Transverse colon (tissue), 4 donors: ENCODE measurements at places on chromosomes 2 and 18.

GRCh38 chr2:136255648-136256461 lies 137.9 kb upstream of the CXCR4 start:
- no peak for DNase-seq

DNA sequence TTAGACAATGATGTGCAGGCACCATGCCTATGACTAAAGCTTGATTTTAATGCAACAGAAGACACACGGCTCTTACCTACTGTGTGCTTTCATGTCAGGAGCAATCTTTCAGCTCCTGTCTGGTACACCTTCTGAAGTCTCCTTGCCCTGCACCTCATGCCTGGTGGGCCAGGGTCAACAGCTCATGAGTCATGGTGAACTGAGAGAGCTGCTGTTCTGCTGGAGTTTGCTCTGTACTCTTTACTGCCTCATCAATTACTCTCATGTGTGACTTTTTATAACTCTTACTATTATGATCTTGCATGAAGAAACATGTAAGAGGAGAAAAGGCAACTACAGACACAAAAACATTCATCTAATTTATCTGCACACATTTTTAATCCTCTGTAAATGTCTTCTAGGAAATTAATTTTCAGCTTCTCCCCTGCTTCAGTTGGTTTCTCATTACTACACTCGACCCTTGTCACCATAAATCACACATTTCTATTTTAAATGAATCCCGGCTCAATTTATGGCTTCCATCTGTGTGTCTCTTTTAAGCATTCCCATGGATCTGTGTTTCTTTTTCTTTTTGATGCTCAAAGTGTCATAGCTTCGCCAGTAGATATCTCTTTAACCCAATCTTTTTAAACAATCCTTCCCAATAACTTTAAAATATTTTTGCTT lies 9.7 kb downstream of the SERPINB7 start:
- no peak for DNase-seq

DNA sequence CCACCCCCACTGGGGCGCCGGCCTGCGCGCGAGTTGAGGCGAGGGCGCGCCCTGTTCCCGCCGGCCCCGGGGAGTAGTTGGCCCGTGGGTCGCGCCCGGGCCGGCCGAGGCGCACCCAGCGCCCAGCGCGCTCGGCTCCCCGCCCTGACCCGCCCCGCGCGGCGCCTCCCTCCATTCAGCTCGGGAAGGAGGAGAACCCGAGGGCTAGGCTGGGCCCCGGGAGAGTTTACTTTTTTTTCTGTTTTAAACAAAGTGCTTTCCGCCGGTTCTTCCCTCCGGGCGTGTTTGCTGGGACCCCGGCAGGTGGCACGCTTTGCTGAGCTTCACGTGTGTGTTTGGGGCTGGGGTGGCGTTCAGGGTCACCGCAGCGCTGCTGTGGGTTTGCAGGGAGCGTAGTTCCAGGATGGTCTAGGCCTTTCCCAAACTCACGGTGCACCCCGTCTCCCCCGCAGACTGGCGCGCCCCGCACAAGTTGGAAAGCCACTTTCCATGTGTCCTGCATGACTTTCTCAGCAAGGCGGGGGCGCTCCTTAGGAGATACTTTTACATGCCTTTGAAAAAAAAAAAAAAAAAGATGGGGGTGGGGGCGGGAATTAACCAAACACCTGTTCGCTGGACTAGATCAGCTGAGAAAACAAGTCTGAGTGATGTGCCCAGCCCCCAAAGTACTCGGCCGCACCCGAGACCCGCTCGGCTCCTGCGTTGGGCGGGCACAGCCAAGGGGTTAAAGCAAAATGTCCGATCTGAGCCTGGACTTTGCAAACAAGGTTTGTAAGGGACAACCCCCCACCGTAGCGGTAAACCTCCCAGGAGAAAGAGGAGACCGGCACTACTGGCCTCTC lies 825 bp downstream of the ITGA6 start:
- DNase-seq = peak; percentile 79

- DNase-seq = no peak
Observed at GRCh38 chr2:15119722-15120175, 441.4 kb downstream of the NBAS start.

GRCh38 chr2:12194968-12195367 lies 448.5 kb downstream of the LPIN1 start:
- DNase-seq = no peak

GRCh38 chr2:140639628-140640027 lies 1491.2 kb downstream of the LRP1B start:
- no peak for DNase-seq

GRCh38 chr18:23547306-23547705 lies 39.0 kb downstream of the NPC1 start:
- no peak for DNase-seq

- no peak for DNase-seq
Observed at GRCh38 chr2:110829413-110830146, 97.2 kb downstream of the ACOXL start.

DNA sequence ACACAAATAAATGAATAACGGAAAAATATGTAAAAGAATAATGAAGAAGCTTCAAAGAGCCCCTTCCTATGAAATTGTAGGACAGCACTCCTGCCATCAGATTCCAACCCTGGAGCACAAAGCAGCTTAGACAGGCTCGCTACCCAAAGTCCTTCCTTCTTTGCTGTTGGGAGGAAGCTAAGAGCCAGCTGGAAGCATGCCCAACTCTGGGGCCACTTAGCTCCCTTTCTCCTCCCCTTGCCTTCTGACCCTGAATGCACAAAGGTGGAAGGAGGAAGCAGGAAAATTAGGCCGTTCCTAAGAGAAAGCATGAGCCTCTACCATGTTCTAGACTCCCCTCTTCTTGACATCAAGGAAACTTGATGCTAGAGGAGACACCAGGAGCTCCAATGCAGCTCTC lies 700.8 kb downstream of the RNF144A start:
- no peak for DNase-seq

DNA sequence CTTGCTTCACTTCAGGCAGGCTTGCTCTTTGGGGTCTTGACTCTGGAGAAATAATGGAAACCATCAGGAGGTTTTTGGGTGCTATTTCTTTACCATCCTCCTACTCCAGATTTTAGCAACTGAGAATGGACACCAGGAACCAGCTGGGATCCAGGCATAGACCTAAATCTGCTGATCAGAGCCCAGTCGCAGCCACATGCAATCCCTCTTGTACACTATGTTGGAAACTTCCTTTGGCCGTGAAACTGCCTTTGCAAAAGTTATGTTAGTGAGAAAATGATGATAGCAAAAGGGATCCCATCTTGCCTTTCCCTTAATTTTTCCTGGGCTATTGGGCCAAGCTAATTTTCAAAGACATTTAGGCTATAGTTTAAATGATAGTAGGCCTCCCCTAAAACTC lies 158.8 kb upstream of the ARL4C start:
- no peak for DNase-seq

GRCh38 chr2:44931198-44931780 lies 10.2 kb upstream of the SIX3 start:
- DNase-seq = no peak

- no peak for DNase-seq
Observed at GRCh38 chr18:41311571-41312547, 643.2 kb upstream of the PIK3C3 start.

- peak; percentile 12 for DNase-seq
Observed at GRCh38 chr2:120231564-120231973, 8.4 kb upstream of the TMEM185B start.

- no peak for DNase-seq
Observed at GRCh38 chr2:16393500-16394071, 272.0 kb downstream of the CYRIA start.

GRCh38 chr2:37877457-37878315 lies 47.4 kb upstream of the RMDN2 start:
- no peak for DNase-seq

DNA sequence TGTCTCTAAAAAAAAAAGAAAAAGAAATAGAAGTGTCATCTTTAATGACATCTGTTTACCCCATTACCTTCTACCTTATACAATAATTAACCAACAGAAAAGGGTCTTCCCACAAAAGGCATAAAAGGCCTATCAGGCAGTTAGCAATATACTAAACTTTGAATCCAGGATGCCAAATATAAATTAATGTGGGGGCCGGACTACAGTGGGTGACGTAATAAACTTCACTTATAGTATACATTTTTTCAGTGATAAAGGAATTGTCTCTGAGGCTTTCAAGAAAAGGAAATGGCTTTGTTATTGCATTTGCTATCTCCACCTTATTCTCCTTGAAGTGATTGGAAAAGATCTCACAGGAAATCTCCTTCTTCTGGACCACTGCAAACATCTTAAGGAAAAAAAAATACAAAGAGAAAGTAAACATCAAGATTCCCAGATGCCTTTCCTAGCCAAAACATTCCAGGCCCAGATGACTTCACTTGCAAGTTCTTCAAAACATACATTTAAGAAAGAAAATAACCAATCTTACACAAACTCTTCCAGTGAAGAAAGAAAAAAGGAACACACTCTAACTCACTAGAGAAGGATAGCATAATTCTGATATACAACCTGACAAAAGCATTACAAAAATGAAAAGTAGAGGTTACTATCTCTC lies 126.2 kb upstream of the CAB39 start:
- DNase-seq = no peak

DNA sequence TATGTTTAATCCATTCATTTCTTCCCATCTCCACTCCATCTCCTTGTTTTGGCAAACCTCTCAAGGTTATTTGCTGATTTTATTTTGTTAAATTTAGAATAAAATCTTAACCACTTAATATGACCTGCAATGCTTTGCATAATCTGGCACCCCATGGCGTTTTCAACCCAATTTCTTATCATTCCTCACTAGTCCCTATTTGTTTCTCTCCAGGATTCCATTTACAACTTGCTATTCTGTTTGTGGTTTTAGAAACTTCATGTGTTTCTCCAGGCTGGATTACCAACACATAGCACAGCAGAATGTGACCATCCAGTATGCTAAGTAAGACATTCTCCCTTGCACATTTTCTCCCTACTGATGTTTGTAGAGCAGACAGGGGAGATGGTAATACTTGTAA lies 749.2 kb upstream of the FSHR start:
- no peak for DNase-seq

GRCh38 chr2:222711315-222711940 lies 40.0 kb downstream of the MOGAT1 start:
- no peak for DNase-seq

- DNase-seq = no peak
Observed at GRCh38 chr2:11016735-11017388, 105.1 kb downstream of the KCNF1 start.

DNA sequence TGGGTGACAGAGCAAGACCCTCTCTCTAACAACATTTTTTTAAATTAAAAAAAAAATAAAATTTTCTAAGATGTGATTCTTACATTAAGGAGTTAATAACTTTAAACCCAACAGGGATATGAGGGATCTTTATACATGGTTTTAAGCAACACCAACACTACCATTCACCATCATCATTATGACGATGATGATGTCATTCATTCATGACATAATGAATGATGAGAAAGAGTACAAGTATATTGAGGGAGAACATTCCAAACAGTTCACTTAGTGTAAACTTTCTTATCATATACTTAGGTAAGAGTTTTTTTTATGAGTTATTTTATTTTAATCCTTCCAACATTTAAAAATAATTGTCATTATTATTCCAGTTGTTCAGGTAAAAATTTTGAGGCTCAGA lies 863.3 kb downstream of the DPP10 start:
- no peak for DNase-seq

- DNase-seq = no peak
Observed at GRCh38 chr2:111191877-111192276, 71.2 kb downstream of the BCL2L11 start.

DNA sequence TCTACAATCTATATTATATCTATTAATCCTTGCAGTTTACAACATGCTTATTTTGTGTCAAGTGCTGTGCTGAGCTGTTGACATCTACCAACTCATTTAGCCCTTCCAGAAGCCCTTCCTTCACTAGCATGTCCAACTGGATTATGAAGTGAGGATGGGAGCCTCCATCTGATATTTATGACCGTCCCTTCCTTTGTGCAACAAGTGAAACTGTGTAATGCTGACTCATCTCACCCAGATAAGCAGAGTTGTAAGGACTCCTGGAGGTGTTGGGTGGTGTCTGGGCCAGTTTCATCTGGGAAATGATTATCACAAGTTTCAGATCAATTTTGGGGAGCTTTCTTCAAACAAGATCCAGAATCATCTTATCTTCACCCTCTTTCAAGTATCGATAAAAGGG lies 156.6 kb upstream of the ETAA1 start:
- DNase-seq = no peak

- DNase-seq = no peak
Observed at GRCh38 chr2:234986390-234986789, 34.6 kb downstream of the SH3BP4 start.

DNA sequence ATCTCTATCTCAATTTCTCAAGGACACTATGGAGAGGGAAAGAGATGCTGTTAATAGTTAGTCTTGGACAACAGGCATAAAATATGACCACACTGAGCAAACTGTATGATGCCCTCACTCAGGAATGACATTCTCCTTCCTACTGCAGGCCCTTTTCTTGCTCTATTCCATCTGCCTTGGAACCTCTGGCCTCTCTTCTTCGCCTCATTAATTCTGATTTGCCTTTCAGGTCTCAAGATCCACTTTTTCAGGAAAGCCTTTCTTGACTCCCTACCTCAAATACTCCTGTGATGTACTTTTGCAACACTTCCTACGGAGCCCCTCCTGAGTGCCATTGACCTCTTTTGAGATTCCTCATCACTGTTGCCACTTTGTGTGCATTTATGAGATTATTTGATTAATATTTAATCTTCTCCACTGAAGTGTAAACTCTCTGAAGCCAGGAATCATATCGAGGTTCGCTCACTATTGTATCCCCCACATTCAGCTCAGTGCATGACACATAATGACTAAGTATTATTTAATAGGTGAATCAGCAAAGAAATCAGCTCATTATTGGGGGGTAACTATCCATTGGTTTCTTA lies 21.3 kb upstream of the SPP2 start:
- DNase-seq = no peak

DNA sequence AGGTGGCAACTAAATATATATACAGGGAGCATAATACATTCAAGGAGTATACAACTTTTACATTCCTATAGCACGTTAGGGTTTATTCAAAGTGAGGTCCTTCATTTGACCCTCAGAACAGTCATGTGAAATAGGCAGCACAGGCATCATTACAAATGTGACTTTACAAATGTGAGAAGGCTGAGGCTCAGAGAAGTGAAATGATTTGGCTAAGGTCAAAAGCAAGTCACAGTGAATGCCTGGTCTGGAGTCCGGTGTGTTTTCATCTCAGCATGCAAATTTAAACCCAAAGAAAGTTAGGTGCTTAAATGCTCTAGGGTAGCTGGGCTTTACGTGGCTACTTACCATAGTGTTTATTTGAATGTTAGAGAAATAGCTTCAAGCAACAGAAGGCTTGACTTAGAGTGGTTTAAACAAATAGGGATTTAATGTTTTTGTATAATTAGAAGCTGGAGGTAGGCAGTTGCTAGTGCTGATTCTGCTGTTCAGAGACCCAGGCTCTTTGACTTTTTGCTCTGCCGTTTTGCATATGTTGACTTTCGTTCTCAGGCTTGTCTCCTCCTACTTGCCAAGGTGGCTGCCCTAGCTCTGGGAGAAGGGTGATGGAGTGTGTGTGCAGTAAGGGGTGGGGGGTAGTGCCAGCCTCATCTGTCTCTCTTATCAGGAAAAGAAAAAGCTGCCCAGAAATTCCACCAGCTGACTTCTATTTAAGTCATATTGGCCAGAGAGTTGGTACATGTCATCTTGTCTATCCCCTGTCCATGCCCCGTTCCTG lies 89.2 kb downstream of the PLCL1 start:
- DNase-seq = no peak

- no peak for DNase-seq
Observed at GRCh38 chr2:71827524-71827901, 320.1 kb downstream of the CYP26B1 start.
